NCI-H1930 (cell line): ENCODE measurements at places on chromosomes 5 and 9.

- DNase-seq: no peak
These were observed 8.7 kb upstream of the SPOUT1 start for GRCh38 chr9:128838338-128838737.

GRCh38 chr9:128556926-128557634, 4.7 kb downstream of the SPTAN1 start:
- no peak for DNase-seq

GRCh38 chr9:131892902-131893500, 153.1 kb upstream of the RAPGEF1 start:
- DNase-seq: no peak

- DNase-seq: no peak
These were observed 14.0 kb upstream of the SLC6A19 start for GRCh38 chr5:1187234-1187949.

DNA sequence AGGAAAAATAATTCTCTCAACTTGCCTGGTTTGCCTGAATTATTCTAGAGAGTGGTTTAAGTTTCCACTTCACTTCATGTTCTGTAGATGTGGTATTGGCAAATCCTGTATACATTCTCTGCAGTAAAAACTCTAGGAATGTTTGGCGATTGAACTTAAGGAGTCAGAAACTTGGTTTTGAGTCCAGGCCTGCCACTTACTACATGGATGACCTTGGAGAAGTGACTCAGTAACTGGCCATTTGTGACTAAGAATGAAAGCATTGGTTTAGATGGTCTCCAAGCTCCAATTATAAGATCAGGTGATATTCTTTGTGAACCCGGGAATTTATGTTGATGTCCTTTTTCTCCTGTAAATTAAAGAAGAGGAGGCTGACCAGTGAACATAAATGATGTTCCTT, 233.8 kb downstream of the GAS1 start:
- DNase-seq: no peak

GRCh38 chr5:19531374-19531952, 456.5 kb downstream of the CDH18 start:
- DNase-seq: no peak

DNA sequence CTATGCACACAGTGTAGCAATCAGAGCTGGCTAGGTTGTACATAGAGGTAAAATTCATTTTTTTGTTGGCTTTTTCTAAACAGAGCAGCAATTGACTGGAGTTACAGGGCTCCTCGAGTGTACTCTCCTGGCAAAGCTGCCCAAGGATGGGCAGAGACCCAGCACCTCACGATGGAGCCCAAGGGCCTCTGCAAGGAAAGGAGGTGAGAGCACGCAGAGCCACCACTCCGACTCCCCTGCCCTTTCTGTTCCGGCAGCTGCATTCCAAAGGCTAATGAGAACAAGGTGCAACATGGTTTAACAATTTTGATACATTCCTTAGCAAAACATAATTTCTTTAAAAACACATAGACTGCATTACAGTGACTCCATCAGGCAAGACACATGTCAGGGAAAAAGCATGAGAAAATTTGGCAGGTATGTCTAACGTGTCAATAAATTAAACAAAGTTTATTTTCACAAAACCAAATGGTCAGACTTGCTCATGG, 47.5 kb downstream of the SAXO1 start:
- no peak for DNase-seq

DNA sequence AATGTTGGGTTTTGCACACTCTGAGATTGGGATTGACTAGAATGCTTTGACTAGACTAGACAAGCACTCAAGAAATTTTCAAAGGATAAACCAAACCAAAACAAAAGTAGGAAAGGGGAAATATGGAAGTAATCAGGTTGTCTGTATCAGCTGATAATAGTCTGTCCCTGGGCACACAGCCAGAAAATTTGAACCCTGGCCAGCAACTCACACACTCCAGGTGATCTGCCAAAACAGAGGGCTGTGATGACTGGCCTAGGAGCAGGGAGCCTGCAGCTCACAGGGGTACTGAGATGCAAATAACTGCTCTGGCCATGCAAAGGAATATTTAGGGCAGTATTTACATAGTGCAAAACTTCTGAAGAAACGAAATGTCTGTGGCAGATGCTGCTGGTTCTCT, 112.3 kb upstream of the SMIM23 start:
- no peak for DNase-seq

DNA sequence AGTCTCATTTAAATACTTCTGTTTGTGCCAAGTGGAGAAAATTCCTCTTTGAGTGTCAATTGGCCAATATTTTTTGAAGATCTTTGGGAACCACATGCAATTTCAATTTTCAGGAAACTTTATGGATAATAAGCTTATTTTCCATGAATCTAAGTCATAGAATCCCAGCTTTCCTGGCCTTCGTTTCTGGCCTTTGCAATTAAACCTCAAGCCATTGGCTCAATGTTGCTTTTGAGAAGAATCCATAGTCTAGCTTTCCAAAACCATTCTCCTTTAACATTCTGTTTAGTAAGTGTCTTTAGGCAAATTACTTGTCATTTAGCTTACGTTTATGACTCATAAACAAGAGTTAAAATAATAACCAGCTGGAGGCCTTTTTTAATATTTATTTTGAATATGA, 145.0 kb upstream of the FTMT start:
- DNase-seq: no peak

GRCh38 chr5:125829349-125829748, 593.9 kb upstream of the GRAMD2B start:
- DNase-seq: no peak

DNA sequence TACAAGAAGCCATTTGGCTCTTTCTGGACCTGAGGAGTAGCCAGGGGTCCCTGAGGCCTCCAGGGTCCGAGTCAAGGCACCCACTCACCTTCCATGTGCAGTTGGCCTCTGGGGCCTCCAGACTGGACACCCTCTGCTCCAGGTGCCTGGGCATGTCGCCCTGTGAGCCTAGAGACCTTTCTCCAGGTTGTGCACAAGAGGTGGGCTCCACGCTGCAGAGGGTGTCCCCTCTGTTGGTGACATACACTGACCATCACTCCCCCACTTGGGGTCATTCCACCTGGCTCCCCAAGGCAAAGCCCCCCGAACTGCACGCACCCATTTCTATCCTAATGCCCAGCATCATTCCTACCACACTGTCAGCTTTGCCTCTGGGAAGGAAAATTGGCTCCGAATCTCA, 48.8 kb downstream of the RASGEF1C start:
- DNase-seq: no peak

DNA sequence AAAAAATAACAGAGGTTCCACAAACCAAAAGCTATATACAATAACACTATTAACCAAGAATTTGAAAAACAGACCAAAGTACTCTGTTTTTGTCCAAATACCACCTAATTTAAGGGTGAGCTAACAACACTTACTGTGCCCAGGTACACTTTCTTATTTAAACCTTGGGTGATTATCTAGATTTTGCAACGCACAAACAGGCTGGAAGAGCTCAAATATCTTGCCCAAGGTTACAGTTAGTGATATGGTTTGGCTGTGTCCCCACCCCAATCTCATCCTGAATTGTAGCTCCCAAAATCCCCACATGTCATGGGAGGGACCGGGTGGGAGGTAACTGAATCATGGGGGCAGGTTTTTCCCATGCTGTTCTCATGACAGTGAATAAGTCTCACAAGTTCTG, 58.9 kb downstream of the CDK5RAP2 start:
- no peak for DNase-seq

GRCh38 chr9:89648247-89649000, 43.6 kb downstream of the GADD45G start:
- DNase-seq: no peak

GRCh38 chr5:470961-471749, 28.2 kb downstream of the EXOC3 start:
- DNase-seq: no peak

- no peak for DNase-seq
These were observed 16.5 kb downstream of the AGXT2 start for GRCh38 chr5:35031276-35031675.

DNA sequence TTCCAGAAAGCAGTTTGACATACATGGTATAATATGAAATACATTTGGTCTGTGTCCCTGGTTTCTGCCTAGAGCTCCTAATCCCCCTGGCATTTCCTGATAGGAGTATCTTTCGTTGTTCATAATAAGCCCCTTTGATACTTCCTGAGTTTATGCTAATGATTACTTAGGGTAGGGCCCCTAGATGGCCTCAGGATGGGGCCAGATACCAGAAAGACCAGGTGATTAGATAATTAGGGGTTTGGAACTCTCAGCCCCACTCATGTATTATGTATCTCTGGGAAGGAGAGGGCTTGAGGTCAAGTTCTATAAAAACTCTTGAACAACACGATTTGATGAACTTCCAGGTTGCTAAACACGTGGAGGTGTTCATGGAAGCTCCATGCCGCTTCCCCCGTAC, 163.3 kb upstream of the ZNF608 start:
- DNase-seq: no peak

- DNase-seq: no peak
These were observed 161.0 kb downstream of the PBX3 start for GRCh38 chr9:125908136-125908535.

DNA sequence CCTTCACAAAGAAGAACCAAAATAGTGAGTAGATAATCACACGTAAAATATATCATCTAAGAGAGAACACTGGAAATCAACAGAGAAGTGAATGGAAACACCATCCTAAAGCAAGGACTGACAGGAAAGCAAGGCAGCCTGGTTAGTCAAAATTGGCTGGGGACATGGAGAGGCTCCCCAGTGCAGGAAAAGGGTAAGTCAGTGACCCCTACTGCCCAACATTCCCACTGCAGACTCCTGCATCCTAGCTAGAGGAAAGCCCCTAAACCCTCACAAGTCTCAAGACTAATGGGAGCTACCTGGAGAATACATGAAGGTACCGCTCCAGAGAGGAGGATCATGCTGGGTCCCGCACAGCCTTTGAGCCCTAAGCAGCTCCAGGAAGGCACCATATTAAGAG, 60.1 kb downstream of the ZDHHC21 start:
- DNase-seq: no peak

DNA sequence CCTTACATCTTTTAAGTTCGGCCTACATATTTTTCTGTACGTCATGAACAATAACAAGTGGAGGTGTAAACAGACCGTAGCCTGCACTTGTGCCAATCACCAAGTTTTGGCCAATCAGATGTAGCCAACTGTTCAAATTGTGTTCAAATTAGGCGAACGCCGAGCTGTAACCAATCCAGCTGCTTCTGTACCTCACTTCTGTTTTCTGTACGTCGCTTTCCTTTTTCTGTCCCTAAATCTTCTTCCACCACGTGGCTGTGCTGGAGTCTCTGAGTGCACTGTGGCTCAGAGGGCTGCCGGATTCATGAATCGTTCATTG, 26.4 kb downstream of the TRIM14 start:
- no peak for DNase-seq

DNA sequence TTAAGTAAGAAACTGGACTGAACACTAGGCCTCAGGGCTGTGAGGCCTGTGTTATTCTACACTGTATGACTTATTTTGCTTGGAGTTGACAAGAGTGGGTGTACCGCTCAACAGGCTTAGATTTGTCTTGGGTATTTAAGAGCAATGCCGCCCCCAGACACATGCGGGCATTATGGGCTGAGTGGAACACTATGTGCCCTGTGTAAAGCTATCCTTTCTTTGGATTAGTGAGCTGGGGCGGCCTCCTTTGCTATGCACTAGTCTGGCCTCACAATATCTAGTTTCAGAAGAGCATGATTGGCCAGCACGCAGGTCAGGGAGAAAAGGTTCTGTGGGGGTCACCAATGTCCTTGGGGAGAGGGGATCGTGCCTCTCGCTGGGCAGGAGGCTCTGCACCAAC, 206.3 kb upstream of the GDNF start:
- DNase-seq: no peak

DNA sequence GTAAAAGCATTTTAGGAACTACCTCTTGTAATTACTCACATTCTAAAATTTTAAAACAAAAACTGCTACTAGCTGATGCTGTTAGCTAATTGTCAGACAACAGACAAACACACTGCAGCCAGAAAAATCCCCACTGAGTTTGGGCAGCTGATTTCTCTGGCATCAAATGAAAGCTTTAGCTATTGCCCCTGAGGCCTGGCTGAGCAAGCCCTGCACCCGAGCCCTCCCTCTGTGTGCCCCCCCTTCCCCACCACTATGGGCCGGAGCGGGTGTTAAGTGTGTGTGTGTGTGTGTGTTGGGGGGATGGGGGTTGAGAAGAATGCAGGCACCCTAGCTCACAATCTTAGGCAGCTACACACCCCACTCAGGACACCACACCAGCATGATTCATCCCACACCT, 2.4 kb downstream of the NEUROG1 start:
- DNase-seq: no peak

- DNase-seq: no peak
These were observed 290.1 kb upstream of the CDH9 start for GRCh38 chr5:27328480-27328879.

GRCh38 chr5:155027993-155028629, 14.6 kb downstream of the KIF4B start:
- no peak for DNase-seq
